ENCODE measurements at places on chromosomes 12 and 14. TPM values are rescaled to one million over a fixed set of nuclear protein-coding genes. Genes with fewer than 3 reads are reported as not detected.
A peak's percentile ranks its signal among the peaks of the same experiment; 100 is the strongest.

Gene ZDHHC22
- total RNA-seq: 0.60 TPM

Gene DHRS2
- 1.2 TPM for total RNA-seq

Gene ADGRD1
- total RNA-seq: not detected

DNA sequence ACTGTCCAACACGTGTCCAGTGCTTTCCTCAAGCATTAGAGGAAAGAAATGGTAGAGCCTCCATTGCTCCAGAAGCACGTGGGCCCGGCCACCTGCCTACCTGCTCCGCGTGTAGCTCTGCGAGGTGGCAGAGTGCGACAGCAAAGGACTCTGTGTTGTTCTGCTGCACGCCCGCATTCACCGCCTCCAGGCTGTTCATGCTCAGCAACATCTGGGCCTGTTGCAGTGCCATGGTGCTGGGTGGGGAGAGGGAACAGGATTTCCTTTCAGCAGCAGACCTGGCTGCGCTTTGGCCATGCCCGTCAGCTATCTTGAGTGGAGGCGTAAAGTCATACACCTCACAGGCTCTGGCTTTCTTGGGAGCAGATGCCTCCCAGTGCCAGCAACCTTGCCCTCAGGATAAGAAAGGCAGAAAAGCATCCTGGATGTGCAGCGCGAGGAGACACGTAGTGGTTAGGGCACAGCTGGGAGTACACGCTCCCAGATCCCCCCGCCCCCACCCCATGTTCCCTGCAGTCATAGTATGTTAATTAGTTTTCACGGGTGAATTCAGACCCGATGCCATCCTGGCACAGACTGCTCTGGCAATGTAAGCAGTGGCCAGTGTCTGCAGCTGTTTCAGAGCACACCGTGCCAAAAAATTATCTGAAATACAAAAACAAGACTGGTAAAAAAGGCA, 25.1 kb downstream of the ANAPC5 start:
- H3K27me3 ChIP-seq: no peaks in the 10 kb centered on the region
- H3K4me3 ChIP-seq: no peak overlapping the region
- no peaks in the 10 kb centered on the region for H3K4me1 ChIP-seq
- H3K27ac ChIP-seq: no peak overlapping the region
- DNase-seq: no peak

GRCh38 chr12:78628491-78629100, 236.0 kb upstream of the SYT1 start:
- H3K36me3 ChIP-seq: no peaks in the 10 kb centered on the region
- no peak for DNase-seq
- H3K27ac ChIP-seq: no peak overlapping the region
- no peaks in the 10 kb centered on the region for H3K27me3 ChIP-seq
- peaks cover 6% of the 10 kb centered on the region for H3K4me1 ChIP-seq

DNA sequence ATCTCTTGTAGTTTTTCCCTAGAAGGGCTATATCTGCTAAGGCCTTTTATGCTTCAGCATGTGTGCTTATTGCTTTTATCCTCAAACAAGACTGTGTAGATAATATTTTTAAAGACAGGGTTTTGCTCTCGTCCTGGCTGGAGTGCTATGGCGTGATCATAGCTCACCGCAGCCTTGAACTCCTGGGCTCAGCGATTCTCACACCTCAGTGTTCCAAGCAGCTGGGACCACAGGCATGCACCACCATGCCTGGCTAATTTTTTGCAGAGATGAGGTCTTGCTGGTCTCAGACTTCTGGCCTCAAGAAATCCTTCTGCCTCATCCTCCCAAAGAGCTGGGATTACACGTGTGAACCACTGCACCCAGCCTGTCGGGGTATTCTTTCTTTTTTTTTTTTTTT, 137.3 kb upstream of the SCAF11 start:
- no peaks in the 10 kb centered on the region for H3K27me3 ChIP-seq
- H3K4me1 ChIP-seq: no peaks in the 10 kb centered on the region
- no peak overlapping the region for H3K27ac ChIP-seq
- H3K36me3 ChIP-seq: no peaks in the 10 kb centered on the region
- H3K4me3 ChIP-seq: no peak overlapping the region

- DNase-seq: no peak
- no peaks in the 10 kb centered on the region for H3K27me3 ChIP-seq
- H3K4me1 ChIP-seq: no peaks in the 10 kb centered on the region
These were observed 72.1 kb upstream of the RTL1 start for GRCh38 chr14:100975671-100976070.

DNA sequence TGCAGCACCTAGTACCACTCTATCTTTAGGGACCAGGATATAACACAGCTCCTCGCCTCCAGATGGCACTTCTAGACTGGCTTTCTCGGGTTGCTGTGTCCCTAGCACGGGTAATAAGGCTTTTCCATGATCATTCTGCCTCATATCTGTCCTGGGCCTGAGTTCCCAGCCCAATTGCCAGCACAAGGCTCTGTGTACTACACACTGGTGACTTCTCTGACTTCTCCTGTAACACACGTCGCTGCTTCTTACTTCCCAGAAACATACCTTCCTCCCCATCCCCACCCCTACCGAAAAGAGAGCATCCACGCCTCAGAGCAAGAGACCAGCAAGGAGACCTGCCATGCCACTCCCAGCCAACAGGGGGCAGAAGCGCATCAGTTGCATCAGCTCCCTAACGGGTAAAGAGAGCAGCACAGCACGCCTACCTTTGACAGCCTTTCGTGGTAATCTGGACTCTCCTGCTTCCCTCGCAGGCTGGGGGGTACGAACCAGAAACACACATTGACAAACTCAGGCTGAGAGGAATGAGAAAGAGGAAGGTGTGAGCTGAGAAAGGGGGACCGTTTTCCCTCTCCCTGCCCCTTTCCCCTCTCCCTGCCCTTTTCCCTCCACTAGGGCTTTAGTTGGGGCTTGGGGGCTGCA, 21.2 kb upstream of the ZNF740 start:
- no peaks in the 10 kb centered on the region for H3K27me3 ChIP-seq
- H3K4me1 ChIP-seq: peaks cover 3% of the 10 kb centered on the region
- peak overlapping the region; percentile 43 for H3K27ac ChIP-seq
- H3K36me3 ChIP-seq: no peaks in the 10 kb centered on the region
- H3K4me3 ChIP-seq: no peak overlapping the region
- peak; percentile 89 for DNase-seq

DNA sequence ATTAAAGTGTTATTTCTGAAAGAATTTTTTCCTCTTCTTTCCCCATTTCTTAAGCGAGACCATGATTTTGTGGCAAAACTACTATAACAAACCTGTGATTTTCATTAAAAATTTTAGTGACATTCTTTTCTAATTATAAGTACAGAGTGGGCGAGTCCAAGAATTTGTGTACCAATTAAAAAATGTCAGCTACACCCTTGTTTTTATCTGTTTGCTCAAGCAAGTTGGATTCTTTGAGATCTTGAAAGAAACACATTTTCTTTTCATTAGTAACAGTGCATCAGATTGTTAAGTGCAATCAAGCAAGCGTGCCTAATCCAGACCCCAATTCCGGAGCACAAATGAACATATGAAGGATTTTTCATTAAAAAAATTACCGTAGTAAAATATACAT, 338.8 kb upstream of the DDHD1 start:
- H3K27ac ChIP-seq: no peak overlapping the region
- H3K4me3 ChIP-seq: no peak overlapping the region
- H3K27me3 ChIP-seq: peaks cover 22% of the 10 kb centered on the region
- H3K4me1 ChIP-seq: no peaks in the 10 kb centered on the region
